ENCODE measurements at places on chromosomes 5 and 9. TPM values are rescaled to one million over a fixed set of nuclear protein-coding genes. Genes with fewer than 3 reads are reported as not detected.

Gene PROB1
- total RNA-seq = 2.9 TPM

Gene FSTL4
- 2.7 TPM for total RNA-seq

Gene PCA3
- total RNA-seq = not detected

Gene FBN2
- total RNA-seq = 0.56 TPM

Gene SPINK13
- total RNA-seq = not detected

Gene GFI1B
- 0.79 TPM for total RNA-seq

Gene CSF1R
- 5.8 TPM for total RNA-seq

Gene TEK
- total RNA-seq = not detected

- DNase-seq = no peak
Measured at GRCh38 chr9:117887941-117888340, 183.7 kb downstream of the TLR4 start.

GRCh38 chr5:27011274-27011673 is 27.1 kb downstream of the CDH9 start:
- DNase-seq = no peak

DNA sequence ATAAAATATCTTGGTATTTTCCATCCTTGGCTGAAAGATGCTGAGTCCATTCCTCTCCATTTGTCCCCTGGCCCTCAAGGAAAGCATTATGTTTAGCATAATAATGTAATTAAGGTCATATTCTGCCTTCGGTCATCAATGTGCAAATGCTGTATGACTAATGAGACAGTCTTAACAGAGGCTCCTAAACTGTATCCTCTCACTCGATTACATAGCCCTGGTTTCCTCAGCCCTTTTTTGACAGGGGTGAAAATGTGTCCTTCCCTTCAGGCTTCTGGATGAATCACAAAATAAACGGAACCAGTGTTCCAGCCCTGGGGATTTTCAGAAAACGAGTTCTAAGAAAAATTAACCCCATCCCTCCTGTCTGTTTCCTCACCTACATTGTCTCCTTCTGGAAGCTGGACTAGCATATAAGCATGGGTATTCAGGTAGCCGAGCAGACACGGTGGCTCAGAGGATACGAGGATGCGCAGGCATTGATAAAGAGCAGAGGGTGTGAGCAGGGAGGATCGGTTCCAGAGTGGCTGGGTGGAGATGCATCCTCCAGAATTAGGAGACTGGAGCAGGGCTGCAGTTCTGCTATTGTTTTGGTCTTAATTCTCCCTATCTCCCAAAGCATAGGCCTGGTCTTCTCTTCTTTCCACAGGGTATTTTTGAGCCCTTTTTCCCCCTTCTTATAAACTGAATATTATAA is 742.9 kb downstream of the TLR4 start:
- DNase-seq = no peak

DNA sequence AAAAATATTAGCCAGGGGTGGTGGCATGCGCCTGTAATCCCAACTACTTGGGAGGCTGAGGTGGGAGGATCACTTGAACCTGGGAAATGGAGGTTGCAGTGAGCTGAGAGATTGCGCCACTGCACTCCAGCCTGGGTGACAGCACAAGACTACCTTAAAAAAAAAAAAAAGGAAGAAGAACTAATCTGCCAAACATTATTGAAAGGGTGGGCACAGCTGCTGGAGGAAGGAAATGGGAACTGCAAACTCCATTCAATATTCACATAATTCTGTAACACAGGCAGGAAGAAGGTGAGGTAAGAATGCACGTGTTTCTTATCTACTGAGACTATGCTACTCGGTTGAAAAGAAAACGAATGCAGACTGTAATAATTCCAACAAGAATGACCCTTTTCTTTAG is 121.1 kb upstream of the GNA14 start:
- DNase-seq = no peak

DNA sequence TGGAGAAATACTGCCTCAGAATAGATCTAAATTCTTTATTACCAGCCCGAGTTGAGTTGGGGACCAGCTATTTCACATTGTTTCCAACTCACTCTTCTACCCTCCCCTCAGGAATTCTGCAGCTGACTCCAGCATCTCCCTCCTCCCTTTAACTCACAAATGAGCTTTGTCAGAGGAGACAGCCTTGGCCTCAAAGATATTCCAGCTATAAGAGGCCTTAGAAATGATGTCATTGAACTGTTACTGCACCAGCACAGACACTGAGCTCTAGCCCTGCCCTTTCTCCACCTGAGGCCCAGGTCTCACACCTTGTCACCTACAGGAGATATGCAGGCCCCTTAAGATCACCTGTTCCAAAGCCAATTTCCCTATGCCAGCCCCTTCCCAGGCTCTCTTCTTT is 78.4 kb upstream of the ATP10B start:
- peak; percentile 61 for DNase-seq

- DNase-seq = peak; percentile 39
Measured at GRCh38 chr9:17005056-17005823, 129.6 kb upstream of the CNTLN start.

GRCh38 chr5:91313757-91314673 is 69.1 kb downstream of the ARRDC3 start:
- peak; percentile 80 for DNase-seq

Measured in Caco-2 (cell line).